ENCODE measurements at places on chromosomes 12 and 14. TPM values are rescaled to one million over a fixed set of nuclear protein-coding genes. Genes with fewer than 3 reads are reported as not detected.

GRCh38 chr14:57692671-57693070 lies 173.2 kb downstream of the SLC35F4 start:
- H3K4me3 ChIP-seq = no peak overlapping the region
- H3K27ac ChIP-seq = no peak overlapping the region
- no peaks in the 10 kb centered on the region for H3K4me1 ChIP-seq

GRCh38 chr12:48717252-48717695 lies 767 bp upstream of the CCNT1 start:
- H3K27me3 ChIP-seq = no peaks in the 10 kb centered on the region
- peaks cover 45% of the 10 kb centered on the region for H3K36me3 ChIP-seq
- H3K4me1 ChIP-seq = peaks cover 34% of the 10 kb centered on the region
- DNase-seq = no peak
- H3K4me3 ChIP-seq = peak overlapping the region; percentile 97

DNA sequence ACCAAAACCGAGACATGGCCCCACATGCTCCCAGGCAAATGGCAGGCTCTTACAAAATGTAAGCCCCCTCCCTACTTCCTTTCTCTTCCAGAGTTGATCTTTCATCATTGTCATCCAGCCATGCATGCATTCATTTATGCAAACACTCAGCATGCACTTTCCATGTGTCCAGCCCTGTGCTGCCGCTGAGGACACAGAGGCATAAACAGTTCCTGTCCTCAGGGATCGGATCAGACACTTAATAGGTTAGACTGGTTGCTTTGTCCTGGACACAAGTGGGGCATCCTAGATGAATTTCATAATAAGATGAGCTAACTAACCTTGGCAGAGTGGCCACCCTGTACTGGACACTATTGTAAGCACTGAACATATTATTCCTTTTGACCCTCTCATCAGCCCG lies 23.1 kb downstream of the PRIMA1 start:
- H3K4me3 ChIP-seq = no peak overlapping the region
- DNase-seq = no peak
- no peaks in the 10 kb centered on the region for H3K4me1 ChIP-seq
- no peaks in the 10 kb centered on the region for H3K36me3 ChIP-seq

- H3K4me3 ChIP-seq = no peak overlapping the region
- peaks cover 14% of the 10 kb centered on the region for H3K36me3 ChIP-seq
- no peaks in the 10 kb centered on the region for H3K27me3 ChIP-seq
Measured at GRCh38 chr12:27273114-27273513, 29.0 kb downstream of the STK38L start.

- H3K4me1 ChIP-seq = no peaks in the 10 kb centered on the region
- no peak overlapping the region for H3K27ac ChIP-seq
- H3K36me3 ChIP-seq = no peaks in the 10 kb centered on the region
- H3K27me3 ChIP-seq = peaks cover 6% of the 10 kb centered on the region
- DNase-seq = no peak
- no peak overlapping the region for H3K4me3 ChIP-seq
Measured at GRCh38 chr12:109134186-109134917, 18.0 kb downstream of the ACACB start.

DNA sequence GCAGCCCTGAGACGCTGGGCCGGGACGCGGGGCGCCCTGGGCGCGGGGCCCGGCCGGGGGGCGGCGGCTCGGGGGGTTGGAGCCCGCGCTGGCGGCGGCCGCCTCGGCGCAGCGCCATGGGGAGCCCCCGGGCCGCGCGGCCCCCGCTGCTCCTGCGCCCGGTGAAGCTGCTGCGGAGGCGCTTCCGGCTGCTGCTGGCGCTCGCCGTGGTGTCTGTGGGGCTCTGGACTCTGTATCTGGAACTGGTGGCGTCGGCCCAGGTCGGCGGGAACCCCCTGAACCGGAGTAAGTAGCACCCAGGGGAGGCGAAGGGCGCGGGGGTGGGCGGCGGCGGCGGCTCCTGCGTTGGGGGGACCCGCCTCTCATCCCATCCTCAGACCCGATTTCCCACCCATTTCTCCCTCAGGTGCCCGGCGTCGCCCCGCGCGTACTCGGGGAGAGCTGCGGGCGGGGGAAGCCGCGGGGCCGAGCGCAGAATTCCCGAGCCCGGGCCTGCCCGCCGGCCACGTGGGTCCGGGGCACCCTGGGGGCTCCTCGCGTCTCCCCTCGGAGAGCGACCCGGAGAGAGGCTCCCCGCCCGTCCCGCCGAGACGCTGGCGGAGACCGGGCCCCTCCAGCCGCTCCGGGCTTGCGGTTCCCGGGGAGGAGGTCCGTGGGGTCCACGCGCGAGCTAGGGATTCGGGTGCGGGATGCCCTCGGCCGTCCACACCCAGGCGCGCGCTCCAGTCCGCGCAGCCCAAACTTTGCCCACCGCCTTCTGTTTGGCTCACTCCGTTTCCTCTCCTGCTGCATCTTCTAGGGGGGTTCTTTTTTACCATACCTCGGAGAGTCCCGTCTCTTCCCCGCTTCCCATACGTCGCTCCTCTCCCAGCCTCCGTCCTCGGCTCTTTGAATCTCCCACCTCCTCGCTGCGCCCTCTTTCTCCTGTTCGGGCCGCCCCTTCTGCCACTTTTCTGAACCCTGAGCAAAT lies 807 bp downstream of the B4GALNT3 start:
- no peak overlapping the region for H3K27ac ChIP-seq
- H3K36me3 ChIP-seq = no peaks in the 10 kb centered on the region
- peak; percentile 53 for DNase-seq
- peak overlapping the region; percentile 78 for H3K4me3 ChIP-seq
- peaks cover 54% of the 10 kb centered on the region for H3K27me3 ChIP-seq

GRCh38 chr12:113056631-113057488 lies at the start of gene DTX1:
TSS of gene DTX1 (plus strand) at chr12:113056730. CDS start at chr12:113058193, 1,463 bp downstream.
- H3K4me3 ChIP-seq = peak within 1 kb of the TSS; percentile 58
- H3K4me1 ChIP-seq = peaks cover 2% of the 10 kb centered on the region
- DNase-seq = peak; percentile 38
- no peaks in the 10 kb centered on the region for H3K27me3 ChIP-seq
- no peak within 1 kb of the TSS for H3K27ac ChIP-seq
- no peaks in the 10 kb centered on the region for H3K36me3 ChIP-seq

DNA sequence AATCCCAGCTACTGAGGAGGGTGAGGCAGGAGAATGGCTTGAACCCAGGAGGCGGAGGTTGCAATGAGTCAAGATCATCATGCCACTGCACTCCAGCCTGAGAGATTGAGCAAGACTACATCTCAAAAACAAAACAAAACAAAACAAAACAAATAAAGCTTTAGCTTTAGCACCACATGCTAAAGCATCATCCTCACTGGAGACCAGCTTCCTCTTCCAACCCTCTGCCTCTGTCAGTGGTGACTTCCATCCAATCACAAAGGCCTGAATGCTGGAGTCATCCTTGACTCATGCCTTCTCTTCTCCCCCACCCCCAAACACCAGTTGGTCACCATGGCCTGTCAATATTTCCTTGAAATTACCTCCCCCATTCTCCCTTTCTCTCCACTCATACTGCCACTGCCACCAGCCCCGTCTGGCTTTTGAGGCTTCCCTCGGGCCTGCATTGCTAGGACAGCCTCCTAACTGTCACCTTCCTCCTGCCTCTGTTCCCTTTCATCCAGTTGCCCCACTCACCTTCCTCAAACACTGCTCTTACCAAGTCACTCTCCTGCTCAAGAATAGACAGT lies 1.4 kb downstream of the ZNF385A start:
- H3K27me3 ChIP-seq = no peaks in the 10 kb centered on the region
- no peaks in the 10 kb centered on the region for H3K36me3 ChIP-seq
- H3K4me3 ChIP-seq = no peak overlapping the region
- no peak for DNase-seq
- peak overlapping the region; percentile 2 for H3K27ac ChIP-seq

DNA sequence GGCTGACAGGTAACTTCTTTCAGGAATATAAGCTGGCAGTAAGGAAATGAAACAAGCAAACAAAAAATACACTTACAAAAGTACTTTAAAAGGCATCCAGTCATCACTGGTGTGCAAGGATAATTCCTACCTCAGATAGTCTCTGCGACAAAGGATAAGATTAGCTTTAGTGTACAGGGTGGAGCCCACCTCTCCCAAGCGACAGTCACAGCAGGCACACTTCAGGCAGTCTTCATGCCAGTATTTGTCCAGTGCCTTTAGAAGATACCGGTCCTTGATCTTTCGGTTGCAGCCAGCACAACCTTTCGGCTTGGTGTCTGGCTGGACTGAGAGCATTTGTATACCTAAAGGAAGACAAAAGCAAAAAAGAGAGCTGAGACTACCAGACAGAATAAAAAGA lies 5.4 kb downstream of the LMO3 start:
- no peak overlapping the region for H3K27ac ChIP-seq
- no peak overlapping the region for H3K4me3 ChIP-seq
- H3K27me3 ChIP-seq = peaks cover 24% of the 10 kb centered on the region
- H3K36me3 ChIP-seq = peaks cover 3% of the 10 kb centered on the region
- no peak for DNase-seq

DNA sequence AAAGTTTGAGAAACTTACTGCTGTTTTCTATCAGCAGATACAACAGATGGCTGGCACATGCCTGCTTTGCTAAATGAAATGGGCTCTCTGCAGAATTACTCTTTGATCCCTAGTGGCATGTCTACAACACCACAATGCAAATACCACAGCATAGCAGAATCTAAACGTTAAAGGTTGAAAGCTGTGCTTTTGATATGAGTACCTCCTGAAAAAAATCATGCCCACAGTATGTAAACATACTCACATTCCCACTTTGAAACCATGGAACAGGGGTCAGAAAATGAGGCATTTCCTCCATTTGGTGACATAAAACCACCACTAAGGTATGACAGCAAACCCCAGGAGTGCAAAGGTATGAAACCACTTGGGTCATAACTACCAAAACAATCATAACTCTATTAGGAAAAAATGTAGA lies 7.5 kb downstream of the WIF1 start:
- H3K4me1 ChIP-seq = peaks cover 3% of the 10 kb centered on the region
- peaks cover 46% of the 10 kb centered on the region for H3K27me3 ChIP-seq
- H3K4me3 ChIP-seq = no peak overlapping the region
- no peak for DNase-seq
- no peaks in the 10 kb centered on the region for H3K36me3 ChIP-seq

DNA sequence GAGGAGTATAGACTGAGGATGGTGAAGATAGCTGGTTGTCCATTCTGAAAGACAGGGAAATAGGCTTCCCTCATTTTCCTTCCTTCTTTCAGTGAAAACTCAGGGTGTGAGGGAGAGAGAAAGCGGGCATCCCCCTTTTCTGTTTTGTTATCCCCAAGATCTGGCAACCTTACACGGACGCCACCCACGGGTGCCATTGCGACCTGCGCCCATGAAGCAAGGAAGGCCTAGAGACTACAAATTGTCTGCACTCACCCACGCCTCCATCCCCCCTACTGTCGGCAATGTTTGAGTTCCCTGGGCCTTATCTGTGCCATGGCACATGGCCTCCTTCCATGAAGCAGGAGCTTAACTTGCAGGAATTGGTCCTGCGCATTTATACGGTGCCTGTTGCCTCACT lies 115.0 kb upstream of the IGF1 start:
- no peaks in the 10 kb centered on the region for H3K4me1 ChIP-seq
- no peak for DNase-seq
- peaks cover 4% of the 10 kb centered on the region for H3K27me3 ChIP-seq
- no peak overlapping the region for H3K27ac ChIP-seq

DNA sequence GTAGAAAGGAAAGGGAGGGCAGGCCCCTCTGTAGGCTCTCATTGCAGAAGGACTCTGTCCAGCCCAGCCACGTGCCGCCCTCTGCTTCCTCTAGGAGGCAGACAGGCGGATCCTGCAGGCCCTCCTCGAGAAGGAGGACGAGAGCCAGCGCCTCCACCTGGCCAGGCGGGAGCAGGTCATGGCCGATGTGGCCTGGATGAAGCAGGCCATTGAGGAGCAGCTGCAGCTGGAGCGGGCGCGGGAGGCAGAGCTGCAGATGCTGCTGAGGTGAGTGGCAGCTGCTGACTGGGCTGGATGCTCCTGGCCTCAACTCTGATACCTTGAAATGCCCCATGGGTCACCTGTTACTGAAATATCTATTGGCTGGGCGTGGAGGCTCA lies 10.9 kb downstream of the TCHP start:
- H3K4me3 ChIP-seq = no peak overlapping the region
- no peaks in the 10 kb centered on the region for H3K27me3 ChIP-seq
- H3K4me1 ChIP-seq = no peaks in the 10 kb centered on the region
- DNase-seq = peak; percentile 35
- H3K36me3 ChIP-seq = peaks cover 5% of the 10 kb centered on the region
- H3K27ac ChIP-seq = no peak overlapping the region

- H3K4me1 ChIP-seq = peaks cover 73% of the 10 kb centered on the region
- no peak for DNase-seq
- H3K4me3 ChIP-seq = no peak overlapping the region
- H3K27ac ChIP-seq = no peak overlapping the region
Measured at GRCh38 chr12:19451196-19451595, 11.9 kb downstream of the AEBP2 start.

DNA sequence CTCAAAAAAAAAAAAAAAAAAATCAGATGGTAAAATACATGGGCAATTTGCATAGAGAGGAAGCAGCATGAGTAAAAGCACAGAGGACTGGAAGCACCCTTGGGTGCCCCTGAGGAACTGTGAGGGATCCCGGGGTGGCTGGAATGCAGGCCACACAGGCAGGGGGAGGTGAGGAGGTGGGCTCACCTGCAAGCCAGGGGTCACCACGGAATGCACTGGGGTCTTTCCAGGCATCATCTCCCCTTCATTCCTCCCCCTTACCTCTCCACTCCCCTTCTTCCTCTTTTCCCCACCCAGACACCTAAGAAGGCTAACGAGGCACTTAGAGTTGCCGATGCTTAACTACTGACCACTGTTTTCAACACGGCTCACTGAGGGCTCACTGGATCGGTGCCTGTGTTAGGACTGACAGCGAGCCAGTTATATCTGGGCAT lies 14.4 kb upstream of the HIP1R start:
- no peaks in the 10 kb centered on the region for H3K27me3 ChIP-seq
- H3K4me3 ChIP-seq = no peak overlapping the region
- no peaks in the 10 kb centered on the region for H3K4me1 ChIP-seq
- H3K36me3 ChIP-seq = no peaks in the 10 kb centered on the region
- H3K27ac ChIP-seq = no peak overlapping the region
- DNase-seq = no peak

DNA sequence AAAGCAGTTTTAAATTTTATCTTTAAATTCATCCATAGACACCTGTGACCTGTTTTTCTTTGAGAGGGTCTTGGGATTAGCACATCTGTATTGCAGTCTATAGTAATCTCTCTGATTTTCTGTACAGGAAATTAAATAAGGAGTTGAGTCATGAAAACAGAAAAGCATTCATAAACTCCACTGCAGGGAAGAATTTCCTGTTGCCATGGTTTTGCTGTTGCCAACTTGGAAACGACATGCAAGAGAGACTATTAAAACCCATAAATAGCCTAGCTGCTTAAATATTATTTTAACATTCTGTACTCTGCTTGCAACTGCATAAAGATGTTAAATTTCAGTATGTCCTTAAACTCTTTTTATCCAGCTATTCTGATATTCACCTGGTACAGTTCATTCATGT lies 281.0 kb upstream of the RGS6 start:
- peaks cover 75% of the 10 kb centered on the region for H3K36me3 ChIP-seq
- no peaks in the 10 kb centered on the region for H3K27me3 ChIP-seq
- no peak overlapping the region for H3K27ac ChIP-seq
- H3K4me3 ChIP-seq = no peak overlapping the region
- H3K4me1 ChIP-seq = no peaks in the 10 kb centered on the region
- no peak for DNase-seq

Gene FGF23
- not detected for total RNA-seq

Gene PROX2
- 0.87 TPM for total RNA-seq

Gene IL22
- total RNA-seq = 0.64 TPM

Gene SCNN1A
- 2.7 TPM for total RNA-seq

Gene SERPINA6
- not detected for total RNA-seq

Data from activated naive CD8-positive, alpha-beta T cell treated with anti-CD3 and anti-CD28 coated beads for 36 hours (primary cell).